ENCODE measurements at places on chromosomes 16 and 17.

DNA sequence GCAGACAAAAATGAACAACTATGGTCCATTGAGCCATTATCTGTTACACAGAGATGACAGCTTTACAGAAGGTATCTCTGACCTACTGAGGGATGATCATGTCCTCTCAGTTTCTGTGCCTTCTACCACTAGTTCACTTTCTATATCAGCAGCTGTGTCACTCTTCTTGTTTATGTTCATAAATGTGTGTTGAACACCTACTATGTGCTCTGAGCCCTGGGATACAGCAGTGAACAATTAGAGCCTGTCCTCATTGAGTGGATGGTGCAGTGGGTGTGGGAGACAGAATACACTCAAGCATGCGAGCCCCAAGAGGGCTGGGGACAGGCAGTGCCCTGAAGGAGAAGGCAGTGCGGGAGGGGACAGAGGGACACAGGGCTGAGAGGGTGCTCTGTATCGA, 92.1 kb downstream of the ABCC6 start:
- no peak for DNase-seq

DNA sequence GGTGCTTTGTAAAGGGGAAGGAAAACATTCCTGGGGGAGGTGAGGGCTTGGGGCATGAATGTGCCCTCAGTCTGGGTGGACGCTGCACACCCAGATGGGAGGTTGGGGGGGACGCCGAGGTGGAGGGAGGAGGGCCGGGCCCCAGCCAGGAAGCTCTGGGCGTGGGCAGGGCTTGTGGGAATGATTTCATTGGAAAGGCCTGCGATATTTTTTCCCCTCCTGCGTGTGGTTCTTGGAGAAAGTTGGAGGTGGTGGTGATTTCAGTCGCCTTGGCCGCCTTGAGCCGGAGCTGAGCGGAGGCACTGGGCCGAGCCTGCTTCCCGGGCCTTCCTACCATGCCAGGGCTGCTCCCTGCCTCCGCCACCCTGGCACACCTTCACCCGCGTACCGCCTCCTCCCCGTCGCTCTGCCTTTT, 26.4 kb upstream of the CLEC18A start:
- no peak for DNase-seq

GRCh38 chr17:50221864-50222545, 20.6 kb upstream of the COL1A1 start:
- DNase-seq: no peak

DNA sequence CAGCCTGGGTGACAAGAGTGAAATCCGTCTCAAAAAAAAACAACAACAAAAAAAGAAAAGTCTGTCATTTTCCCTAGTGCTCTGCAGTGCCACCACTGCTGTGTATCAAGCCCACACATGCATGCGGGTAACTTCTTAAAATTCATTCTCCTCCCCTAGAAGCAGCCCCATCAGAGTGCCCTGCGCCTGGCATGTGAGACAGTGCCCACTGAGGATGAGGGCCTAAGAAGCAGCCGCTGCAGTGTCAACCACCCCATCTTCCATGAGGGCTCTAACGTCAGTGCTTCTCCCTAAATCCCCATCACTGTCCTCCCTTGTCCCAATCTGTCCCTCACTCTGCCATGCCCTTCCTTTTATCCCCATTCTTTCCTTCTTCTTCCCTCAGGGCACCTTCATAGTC, 10.2 kb downstream of the COX6A2 start:
- DNase-seq: no peak

DNA sequence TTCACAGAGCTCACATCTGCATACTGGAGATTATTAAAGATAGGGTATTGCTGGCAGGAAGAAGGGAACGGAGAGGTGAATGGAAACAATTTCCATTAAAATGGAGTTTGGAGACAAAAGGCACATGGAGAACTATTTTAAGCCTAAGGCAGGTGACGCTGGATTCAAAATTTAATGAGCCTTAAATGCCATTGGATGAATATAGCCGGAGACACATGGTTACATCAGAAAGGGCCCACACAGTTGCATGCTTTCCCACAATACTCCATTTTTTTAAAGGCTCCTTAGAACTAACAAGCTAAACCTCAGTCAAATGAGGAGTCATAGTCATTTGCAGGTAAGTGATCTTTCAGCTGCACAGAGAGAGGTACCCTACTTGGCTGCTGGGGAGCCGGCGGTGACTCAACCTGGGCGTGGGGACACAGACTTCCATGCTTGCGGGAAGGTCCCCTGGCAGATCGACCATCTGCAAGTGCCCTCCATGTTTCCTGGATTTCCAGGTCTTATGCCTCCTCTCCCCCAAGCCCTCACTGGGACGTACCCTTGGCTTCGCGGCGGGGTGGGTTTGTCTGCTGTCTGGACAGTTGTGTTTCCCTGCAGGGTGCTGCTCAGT, 259.2 kb downstream of the CBLN1 start:
- DNase-seq: no peak

DNA sequence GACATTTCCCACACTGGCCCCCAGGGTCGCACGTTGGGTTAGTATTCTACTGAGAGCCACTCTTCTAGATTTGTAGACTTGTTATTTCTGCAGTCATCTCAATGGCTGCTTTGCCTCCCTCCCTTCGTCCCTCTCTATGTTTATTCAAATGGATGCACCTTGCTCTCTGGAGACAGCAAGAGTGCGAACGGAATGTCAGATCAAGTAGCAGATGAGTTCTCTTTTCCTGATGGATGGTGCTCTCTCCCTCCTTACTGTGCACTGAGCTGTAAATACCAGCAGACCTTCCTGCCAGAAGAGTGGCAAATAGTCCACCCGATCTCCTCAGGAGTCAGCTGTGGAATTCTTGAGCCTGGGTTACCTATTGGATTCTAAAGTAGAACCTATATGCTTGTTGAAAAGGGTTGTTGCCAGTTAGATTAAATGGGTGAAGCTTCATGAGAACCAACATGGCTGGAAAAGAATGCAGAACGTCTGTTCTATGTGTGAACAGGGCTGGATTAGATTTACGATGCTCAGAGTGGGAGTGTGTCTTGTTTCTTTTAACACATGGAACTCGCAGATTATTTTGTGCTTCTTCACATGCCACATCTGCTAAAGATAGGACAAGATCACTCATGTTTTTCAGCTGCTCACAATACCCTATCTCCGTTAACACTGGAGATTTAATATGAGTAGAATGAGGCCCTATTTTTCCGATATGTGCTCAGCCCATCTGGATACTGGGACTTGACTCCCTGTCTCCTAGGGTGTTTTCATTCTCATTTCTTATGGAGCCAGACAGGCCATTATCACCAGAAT, 6.1 kb downstream of the GNAO1 start:
- no peak for DNase-seq

DNA sequence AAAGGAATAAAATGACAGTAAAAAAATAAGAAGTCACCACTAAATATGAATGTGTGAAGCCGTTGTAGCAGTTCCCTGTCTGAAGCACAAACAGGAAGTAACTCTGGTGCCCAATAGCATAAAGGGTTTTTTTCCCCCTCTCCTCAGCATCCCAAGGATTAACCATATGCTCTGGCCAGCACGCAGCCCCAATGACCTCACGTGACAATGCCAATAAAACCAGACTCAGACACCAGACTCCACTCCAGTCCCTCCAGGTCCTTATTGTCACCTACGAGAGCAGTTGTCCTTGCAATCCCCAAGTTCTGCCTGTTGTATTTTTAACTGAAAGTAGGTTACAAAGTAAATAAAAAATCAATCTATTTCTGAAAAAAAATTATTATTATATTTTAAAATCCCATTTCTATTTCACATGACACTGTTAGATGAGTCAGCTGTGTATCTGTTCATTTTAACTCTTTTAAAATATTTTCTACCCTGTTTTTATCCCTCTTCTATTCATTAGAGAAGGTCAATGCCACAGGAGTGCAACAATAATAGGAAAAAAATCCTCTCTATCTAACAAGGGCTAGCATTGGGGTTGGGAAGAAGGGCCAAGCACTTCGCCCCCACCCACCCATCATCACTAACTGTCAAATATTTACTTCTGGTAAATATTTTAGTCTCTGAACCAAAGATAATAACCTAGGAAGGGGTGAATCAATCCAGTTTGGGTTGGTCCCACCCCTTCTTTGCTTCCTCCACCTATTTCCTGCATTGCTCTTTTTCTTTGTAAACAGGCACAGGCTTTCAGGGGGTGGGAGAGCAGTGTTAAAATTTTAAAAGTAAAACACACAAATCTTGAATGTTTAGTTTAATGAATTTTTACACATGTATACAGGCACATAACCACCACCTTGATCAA, 6.6 kb downstream of the PRAC1 start:
- no peak for DNase-seq
